ENCODE measurements at places on chromosomes 12 and 14.

GRCh38 chr12:11728154-11728755 lies 78.8 kb downstream of the ETV6 start:
- DNase-seq = no peak

DNA sequence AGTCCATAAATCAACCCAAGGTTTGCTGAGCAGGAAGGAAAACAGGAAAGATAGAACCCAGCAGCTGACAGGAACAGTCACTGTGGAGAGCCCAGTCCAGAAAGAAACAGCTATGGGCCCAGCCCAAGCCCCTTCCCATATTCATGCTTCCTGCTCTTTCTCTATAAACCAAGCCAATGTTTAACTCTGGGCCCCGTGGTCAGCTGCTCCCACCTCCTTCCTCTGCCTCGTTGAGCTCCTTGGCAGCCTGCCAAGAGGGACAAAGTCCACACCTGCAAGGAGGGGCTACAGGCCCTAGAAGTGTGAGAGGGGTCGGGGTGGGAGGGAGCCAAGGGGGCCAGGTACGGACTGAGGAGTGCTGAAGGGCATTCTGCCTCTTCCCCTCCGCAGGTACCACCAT lies 10.0 kb downstream of the SLC6A13 start:
- no peak for DNase-seq

DNA sequence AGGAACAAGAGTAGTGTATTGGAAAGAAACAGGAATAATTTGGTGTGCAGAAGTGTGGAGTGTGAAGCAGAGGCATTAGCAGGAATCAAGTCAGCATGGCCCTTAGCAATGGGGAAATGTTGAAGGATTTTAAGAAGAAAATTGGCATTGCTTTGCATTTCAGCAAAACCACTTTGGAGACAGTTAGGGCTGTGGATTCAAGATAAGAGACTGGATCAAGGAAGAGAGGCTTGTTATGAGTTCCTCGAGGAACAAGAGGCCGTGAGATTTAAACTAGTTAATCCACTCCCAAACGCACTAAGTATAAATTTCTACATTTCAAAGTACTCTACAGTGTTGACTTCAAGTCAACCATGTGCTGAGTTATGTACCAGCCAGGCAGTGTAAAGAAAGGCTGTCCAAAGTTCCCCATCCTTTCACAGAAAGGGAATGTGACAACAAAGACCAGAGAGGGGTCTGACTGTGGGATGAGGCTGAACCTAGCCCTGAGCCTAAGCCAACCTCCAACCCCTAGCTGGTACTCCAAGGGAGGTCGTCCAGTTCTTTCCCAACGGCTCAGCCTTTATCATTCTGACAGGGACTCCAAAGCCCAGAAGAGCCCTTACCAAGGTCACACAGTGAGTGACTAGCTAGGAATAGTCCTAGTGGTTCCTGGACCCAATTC lies 91.2 kb upstream of the BMP4 start:
- no peak for DNase-seq

GRCh38 chr14:43765474-43765873 lies 741.6 kb downstream of the FSCB start:
- no peak for DNase-seq

GRCh38 chr12:121325922-121326396 lies 26.3 kb downstream of the ANAPC5 start:
- no peak for DNase-seq

- no peak for DNase-seq
These were observed 37.9 kb upstream of the BTG1 start for GRCh38 chr12:92183575-92183974.

DNA sequence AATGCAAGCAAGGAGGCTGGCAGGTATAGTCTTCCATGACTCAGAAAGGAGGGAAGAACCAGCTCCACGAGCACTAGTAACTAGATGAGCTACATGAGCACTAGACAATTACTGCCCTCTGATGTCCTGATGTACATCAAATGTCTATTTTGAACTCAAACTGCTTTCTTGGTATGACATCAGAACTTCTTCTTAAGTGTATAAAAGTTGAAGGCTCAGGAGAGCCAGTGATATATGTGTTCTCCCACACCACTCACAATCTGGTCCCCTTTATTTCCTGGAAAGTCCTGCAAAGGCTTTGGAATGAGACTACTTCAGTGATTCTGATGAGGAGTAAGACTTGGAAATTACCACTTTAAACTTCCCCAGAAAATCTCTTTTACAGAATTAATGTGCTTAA lies 18.5 kb upstream of the DHRS7 start:
- no peak for DNase-seq

- no peak for DNase-seq
These were observed 58.7 kb downstream of the KTN1 start for GRCh38 chr14:55638665-55639064.

GRCh38 chr14:35341751-35342488 lies 49.7 kb downstream of the PSMA6 start:
- DNase-seq = peak; percentile 87

DNA sequence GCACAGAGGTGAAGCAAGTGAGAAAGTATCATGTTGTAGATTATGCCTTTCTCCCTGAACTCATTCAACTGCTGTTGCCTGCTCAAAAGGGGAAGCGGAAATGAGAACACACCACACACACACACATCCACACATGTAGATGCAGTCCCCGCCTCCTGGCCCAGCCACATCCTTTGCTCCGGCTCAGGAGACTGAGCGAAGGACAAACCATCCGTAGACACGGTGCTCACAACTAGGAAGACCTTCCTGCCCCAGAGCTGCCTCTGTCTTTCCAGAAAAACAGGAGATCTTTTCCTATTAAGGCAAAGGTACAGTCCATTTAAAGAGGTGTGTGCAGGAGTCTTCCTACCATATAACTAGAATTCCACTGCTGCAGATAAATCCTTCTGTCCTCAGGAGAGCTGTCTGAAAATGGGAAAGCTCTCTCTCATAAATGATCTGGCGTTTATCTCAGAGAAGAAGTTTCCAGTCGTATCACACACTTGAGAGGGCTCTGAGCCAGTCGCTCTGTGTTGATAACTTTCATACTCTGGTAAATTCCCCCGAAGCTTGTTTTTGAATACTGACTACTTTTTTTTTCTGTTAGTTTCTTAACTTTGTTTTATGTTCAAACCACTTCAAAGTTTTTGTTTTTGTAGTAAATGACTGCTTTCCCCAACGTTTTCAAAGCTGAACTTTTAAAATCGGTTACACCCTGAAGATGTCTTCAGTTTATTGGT lies at the start of gene TESPA1:
Gene TESPA1 (minus strand): TSS at position 105 of the 719 bp plus-strand sequence. CDS start 10,200 bp downstream, outside the sequence.
- DNase-seq = no peak

DNA sequence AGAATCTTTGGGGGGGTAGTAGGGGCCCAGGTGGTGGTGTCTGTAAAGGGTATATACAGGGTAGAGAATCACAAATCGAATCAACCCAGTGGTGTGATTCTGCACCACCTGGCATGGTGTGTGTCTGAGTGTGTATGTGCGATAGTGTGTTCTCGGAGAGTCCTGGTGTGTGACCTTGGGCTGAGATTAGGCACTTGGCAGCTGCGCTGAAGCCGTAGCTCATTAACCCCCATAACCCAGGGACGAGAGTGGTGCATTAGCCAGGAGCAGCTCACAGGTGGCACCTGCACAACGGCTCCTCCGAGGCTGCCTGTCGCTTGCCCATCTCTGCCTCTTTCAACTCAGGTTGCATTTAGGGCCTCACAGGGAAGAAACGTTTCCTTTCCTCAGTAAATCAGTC lies 15.6 kb upstream of the TESC start:
- no peak for DNase-seq

DNA sequence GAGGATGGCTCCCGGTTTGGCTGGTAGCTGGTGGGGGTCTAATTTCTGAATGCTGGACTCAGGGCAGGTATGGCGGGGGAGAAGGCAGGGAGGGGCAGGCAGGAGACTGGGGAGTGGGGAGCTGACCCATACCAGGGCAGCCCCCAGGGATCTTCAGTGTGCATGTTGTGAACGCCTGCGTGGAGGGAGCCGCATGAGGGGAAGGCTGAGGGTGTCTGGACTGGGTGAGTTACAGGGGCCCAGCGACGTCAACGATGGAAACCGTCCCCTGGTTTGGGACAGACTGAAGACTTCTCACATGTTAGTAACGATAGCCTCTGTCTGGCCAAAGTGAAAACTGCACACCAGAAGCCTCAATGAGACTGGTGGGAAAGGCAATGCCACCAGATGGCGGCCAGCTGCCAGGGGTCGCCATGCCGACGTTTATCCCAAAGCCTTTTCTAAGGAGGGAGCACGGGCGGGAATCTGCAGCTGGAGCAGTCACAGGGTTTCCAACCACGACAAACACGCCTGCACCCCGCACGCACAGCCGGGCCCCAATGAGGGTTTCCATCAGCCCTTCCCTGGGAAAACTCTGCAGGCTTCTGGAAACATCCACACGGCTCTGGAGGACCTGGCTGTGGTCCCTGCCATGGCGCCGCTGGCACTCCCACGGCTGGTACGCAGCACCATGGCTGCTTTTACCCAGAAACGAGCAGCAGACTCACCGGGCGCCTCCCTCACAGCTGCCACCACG lies 14.0 kb downstream of the PGAM5 start:
- peak; percentile 21 for DNase-seq

GRCh38 chr12:27780612-27781408 lies 774 bp upstream of the MANSC4 start:
- DNase-seq = no peak

DNA sequence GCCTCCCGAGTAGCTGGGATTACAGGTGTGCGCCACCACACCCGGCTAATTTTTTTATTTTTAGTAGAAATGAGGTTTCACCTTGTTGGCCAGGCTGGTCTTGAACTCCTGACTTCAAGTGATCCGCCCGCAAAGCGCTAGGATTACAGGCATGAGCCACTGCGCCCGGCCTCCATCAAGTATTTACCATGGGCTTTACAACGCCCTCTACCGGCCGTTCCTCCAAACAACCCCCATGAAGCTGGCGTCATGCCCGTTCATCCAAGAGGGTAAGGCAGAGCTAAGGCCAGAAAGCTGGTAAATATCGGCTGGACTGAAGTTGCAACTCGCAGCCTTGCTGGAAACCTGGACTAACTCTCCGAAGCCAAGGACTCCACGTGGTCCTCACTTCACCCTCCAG lies 41.6 kb downstream of the RNF34 start:
- no peak for DNase-seq
